Right lung (tissue), 10 donors: ENCODE measurements at places on chromosomes 16 and 17. TPM values are rescaled to one million over a fixed set of nuclear protein-coding genes. Genes with fewer than 3 reads are reported as not detected.

DNA sequence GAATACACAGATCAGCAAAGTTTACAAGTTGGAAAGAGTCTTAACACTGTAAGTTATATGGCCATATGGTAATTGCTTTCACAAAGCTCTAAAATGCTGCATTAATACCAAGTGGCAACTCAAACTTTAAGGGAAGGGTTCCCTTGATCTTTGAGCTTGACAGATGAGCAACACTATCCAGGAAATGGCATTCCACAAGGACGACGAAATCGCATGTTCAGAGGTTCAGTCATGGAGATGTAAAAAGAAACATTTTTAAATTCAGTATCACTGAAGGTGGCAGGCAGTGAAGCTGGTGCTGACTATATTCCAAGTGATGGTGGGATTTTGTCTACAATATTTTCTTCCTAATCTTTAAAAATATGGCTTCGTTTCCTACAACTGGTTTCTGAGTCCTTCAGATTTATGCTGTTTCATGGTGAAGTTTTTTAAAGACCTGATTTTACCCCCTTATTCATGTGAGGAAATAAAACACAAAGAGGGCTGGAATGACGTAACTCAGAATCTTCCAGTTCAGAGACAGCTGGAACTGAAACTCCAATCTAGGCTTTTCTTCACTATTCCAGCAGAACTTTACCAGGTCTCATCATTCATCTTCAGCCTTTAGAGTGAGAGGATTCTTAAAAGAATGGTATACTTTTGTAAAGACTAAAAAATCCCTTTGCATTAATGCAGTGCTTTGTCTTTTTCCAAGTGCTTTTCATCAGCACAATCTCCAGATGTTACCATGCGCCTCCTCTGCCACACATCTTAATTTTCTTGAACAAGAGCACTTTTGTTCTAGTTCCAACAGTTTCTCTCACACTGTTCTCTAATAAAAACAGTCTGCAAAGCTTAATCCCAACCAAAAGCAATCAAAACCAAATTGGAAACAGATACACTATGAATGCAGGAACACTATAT lies 20.2 kb downstream of the CHCT1 start:
- no peak for DNase-seq

- DNase-seq: no peak
Measured at GRCh38 chr16:84514295-84514873, 9.9 kb upstream of the MEAK7 start.

Gene VASN
- 10.3 TPM for polyA plus RNA-seq

- no peak for DNase-seq
Measured at GRCh38 chr16:83520596-83520995, 287.2 kb upstream of the HSBP1 start.

DNA sequence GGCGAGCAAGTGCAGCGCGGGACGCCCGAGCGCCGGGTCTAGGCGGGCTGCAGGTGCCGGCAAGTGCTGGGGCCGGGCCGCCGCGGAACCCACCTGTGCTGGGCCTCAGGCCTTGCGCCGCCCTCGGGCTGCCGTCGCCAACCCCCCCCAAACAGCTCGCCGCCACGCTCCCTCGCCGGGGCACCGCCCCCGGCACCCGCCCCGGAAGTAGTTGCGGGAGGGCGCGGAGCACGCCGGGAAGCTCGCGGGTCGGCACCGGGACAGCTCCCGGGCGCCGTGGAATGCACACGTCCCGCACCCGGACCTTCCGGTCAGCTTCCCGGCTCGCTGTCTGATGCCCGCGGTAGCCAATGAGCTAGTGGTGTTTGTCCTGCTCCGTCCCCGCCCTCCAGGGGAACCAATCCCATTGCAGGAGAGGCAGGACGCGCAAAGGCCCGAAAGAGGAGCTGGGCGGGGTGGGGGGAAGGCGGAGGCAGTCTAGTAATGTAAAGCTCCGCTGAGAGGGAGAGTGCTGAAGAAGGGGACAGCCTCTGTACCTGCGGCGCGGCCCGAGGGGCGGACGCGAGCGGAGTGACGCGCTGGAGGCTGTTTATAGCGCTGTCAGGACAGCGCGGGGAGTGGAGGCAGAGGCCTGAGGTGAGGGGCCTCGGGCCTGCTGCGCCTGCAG lies at the start of the genes ANKS3 and DNAAF8:
ANKS3 (minus strand) TSS at position 209 of the 667 bp plus-strand sequence. CDS start 4,122 bp downstream, outside the sequence.
DNAAF8 (plus strand) TSS at position 475 of the 667 bp plus-strand sequence. CDS start 1,978 bp downstream, outside the sequence.
- peak; percentile 90 for DNase-seq

DNA sequence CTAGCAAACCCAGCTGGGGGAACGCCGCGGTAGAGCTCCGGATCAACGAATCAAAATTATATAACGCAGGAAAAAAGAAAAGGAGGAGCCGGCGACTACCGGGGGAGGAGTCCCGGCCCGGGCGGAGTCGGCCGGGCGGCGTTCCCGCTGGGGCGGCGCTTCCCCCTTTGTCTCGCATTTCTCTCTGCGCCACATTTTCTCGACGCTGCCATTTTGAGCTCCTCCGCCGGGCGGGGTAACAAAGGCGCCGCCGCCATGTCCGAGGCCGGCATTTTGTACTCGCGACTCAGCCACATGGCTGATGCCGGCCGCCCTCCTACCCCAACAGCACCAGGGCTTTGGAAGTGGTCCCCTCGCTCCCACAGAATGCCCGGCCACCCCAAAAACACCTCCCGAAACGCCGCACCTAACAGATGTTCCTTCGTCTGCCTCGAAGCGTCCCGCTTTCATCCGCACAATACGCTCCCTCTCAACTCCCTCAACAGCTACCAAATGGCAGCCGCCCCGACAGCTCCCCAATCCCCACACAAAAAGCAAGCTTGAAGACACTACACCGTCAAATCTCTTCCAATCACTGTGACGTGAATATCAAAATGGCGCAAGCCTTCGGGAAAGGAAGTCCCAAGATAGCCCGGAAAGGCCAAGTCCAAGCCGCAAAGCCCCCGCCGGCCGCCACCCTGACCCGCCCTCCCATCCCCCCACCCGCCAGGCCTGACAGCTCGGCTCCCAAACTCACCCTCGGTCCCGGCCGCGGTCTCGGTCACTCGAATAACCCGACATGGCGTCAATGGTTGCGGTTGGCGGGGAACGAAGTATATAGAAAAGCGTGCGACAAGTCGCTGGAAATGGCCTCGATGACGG lies 519 bp downstream of the DDX5 start:
- DNase-seq: peak; percentile 95

- DNase-seq: no peak
Measured at GRCh38 chr17:65470783-65471182, 90.7 kb downstream of the AXIN2 start.

Gene CFAP97D1
- polyA plus RNA-seq: 0.04 TPM

Gene KRTAP16-1
- not detected for polyA plus RNA-seq
